ENCODE measurements at places on chromosomes 2 and 18.

DNA sequence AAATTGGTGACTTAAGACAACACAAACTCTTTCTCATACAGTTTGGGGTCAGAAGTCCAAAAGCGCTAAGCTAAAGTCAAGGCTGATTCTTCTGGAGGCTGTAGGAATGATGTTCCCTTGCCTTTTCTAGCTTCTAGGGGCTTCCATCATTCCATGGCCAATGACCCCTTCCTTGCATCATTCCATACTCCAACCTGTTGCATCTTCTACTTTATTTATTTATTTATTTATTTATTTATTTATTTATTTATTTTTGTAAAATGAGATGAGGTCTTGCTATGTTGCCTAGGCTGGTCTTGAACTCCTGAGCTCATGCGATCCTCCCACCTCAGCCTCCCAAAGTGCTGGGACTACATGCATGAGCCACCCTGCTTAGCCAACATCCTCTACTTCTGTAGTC is 44.7 kb upstream of the C1D start:
- DNase-seq: no peak

DNA sequence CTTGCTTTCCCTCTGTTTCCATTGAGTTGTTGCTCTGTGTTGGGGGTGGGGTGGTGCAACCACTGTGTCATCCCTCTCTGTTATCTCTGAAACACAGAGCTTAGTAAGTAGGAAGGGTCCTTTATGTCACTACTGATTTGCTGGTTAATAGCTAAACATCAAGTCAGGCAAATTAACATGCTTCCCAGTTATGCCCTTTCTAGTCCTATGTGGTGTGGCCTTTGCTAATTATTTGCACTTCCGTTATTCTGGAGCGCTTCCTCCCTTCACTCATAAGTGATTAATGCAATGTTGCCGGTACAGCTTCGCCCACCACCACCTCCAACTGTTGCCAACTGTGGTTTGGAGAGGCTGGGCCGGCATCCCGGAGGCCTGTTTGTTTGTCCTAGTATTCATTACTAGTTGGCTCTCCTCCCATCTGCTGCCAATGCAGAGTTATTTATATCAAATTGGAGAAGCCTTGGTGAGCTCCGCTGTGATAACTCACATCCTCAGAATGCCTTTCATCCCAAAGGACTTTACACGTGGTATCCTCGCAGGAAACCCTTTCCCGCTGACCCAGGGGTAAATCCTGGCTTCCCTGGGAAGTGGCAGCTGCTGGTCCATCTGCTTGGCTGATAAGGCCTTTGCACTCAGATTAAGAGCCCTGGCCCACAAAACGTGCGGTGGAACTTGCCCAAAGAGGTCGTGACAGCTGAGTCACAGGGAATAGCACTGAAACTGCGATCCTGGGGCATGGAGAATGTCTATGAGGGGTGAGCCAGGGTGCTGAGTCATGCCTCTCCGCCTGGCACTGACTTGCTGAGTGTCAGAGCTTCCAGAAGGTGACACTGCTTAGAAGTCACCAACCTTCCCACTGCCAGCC is 72.0 kb upstream of the ZCCHC2 start:
- peak; percentile 81 for DNase-seq

- DNase-seq: no peak
Measured at GRCh38 chr2:51620796-51621195, 588.9 kb upstream of the NRXN1 start.

- DNase-seq: no peak
Measured at GRCh38 chr2:74179063-74179865, 585 bp upstream of the MOB1A start.

DNA sequence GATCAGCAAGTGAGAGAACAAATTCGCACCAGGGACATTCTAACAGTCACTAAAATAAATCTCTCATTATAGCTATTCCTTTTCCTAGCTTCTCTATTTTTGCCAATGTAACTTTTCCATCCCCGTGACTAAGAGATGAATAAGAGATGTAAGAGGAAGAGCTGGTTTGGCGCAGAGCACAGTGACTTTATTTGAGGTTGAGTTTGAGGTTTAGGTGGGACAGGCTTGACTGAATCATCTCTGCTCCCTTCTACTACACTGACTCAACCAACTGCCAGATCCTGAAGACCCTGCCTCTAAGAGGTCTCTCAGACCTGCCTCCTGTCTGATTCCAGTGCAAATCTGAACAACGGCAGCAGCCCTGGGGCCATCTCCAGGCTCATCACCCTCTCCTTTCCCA is 28.0 kb downstream of the RFX8 start:
- no peak for DNase-seq

DNA sequence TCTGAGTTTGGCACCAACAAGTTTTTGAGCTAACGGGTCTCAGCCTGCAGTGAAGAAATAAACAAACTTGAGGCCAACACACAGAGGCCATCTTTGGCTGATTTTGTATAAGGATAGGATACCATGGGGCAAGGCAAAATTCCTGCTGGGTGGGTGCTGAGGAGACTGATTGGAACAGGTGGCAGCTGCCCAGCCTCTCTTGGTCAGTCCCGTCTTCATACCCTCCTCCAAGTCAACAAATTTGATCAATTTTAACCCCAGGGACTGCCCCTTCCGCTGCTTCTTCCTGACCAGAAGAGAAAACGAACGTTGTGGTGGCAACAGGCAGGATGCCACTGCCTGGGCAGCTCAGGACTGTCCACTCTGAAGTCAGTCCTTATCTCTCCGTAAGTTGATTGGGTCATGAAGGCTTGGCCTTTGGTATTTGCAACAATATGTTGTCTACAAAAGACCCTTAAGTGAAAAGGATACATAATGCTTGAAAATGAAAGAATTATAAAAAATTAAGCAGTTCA is 139.3 kb downstream of the SPP2 start:
- no peak for DNase-seq

- peak; percentile 32 for DNase-seq
Measured at GRCh38 chr2:170824526-170825015, 7.9 kb downstream of the GAD1 start.

DNA sequence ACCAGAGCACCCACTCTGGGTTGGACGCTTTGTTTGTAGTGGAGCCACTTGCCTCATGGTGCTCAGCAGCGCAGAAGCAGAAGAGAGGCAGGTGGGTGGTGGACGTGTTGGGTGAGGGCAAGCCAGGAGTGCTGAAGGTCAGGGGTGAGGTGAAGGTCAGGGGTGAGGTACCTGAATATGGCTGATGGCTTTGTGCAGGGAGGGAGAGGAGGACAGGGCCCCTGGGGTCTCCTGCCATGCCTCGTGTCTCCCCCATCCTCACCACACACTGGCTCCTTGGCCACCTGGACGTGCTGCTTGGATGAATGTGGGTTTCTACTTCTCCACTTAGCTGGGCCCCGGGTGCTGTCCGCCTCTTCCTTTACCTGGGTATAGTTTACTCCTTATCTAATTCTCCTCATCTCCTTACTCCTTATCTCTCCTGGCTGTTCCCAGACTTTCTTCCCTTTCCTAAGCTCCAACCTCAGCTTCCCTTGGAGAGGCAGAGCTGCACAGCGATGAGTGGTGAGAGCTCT is 68.1 kb downstream of the DYSF start:
- no peak for DNase-seq

DNA sequence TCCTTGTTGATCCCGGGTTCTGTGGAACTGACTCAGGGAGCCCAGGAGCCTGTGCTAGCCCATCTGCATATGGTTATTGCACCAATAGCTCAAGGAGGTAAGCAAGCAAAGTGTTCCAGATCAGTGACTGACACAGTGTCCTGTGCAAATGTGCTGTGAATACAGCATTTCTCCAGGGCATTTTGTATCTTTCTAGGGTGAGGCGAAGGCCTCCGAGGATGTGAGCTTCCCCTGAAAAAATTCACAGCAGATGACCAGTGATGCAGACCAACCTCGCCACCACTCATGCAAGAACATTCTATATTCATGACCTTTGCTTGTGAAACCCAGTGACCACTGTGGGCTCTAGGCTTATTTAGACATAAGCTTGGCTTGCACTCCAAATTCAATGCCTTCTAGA is 15.2 kb upstream of the NT5DC4 start:
- no peak for DNase-seq

GRCh38 chr18:51765606-51766360 is 568.3 kb upstream of the MEX3C start:
- DNase-seq: no peak

GRCh38 chr2:182101263-182101662 is 115.6 kb downstream of the PPP1R1C start:
- peak; percentile 24 for DNase-seq

DNA sequence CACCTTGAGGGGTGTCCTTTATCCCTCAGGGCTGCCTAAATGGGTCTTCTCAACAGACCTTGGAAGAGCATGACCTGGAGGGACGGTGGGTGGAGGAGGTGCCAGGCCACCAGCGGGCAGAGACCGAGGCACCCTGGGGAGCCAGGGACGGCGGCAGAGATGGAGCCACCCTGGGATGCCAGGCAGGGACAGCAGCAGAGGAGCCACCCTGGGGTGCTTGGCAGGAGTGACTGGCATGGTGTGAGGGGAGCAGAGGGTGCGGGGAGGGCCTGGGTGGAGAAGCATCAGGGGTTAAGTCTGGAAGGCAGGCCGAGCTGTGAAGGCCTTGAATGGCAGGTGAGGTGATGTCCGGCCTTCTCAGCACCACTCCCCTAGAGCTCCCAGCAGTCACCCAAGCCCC is 56.1 kb downstream of the CIB4 start:
- DNase-seq: no peak
